Skeletal muscle cell (primary cell): ENCODE measurements at places on chromosomes 13 and 19.
A peak's percentile ranks its signal among the peaks of the same experiment; 100 is the strongest.

- no peak for DNase-seq
Measured at GRCh38 chr13:107339209-107339608, 771.3 kb upstream of the ARGLU1 start.

DNA sequence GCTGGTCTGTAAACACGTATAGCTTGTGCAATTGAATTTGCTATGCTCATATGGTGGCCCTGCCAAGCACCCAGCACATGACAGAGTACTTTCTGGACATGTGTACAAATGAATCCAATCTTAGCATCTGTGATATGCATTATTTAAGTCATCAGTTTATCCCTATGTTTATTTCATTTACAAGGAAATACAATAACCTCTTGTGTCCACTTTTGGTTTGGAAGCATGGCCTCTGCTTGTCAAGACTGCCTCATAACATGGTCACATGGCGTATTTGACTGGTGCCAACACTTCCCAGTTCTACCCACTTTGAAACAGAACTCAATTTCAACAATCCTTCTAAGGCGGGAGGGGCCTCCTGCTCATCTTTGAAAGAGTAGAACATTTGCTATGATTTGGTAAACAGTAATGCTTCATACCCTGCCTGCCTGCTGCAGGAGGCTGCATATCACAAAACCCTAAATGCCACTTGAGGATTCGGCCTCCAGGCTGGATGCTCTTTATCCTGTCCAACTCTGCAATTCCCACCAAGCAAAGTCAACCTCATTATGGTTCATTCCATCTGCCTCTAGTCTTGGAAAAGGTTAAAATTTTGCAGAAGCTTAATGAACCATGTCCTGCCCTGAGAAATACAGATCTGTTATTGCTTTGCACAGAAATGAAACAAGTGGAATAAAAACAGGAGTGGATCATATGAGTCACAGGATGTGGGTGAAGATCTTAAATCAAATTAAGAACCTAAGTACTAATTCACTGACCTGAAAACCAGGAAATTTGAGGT, 151.3 kb downstream of the CYSLTR2 start:
- no peak for DNase-seq

GRCh38 chr13:99124794-99125316, 75.8 kb upstream of the UBAC2 start:
- DNase-seq = peak; percentile 43

GRCh38 chr13:112983428-112984196, 14.6 kb downstream of the MCF2L start:
- no peak for DNase-seq

DNA sequence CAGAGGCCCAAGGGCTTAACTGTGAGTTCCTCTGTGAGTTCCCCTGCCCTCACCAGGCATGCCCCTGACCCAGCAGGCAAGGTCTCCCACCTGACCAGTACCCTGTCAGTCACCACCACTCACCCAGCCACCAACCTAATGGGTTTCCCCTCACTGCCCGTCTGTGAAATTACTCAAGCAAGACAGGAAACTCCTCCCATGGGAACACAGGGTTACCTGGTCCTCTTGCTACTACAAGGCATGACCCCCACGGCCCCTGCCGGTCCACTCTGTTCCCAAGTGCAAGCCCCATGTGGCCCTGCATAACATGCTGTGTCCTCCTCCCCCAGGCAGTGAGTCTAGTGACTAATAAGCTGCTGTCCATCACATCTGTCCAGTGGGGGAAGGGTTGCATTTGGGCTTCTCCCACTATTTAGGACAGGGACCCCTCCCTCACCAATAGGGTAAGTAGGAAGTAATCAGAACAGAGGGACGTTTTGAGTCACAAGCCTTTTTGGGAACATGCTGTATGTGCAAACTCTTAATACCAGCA, 8.0 kb upstream of the DHRS12 start:
- DNase-seq = no peak

DNA sequence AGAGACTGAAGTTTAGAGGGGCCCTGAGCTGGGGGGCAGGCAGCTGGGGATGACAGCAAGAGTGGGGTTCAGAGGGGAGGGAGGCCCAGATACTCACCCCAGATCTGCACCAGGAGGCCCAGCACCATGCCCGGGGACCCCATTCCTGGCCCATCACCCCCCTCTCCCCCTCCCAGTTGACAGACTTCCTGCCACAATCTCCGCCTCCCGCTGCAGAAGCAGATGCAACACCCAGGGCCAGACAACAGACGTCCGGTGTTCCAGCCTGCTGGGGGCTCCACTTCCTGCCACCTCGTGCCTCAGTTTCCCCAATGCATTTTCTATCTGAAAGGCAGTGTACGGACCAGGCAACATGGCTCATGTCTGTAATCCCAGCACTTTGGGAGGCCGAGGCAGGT, at the start of gene TMIGD2:
Gene TMIGD2, minus strand, starts transcription at position 147 of the 398 bp plus-strand sequence. Its CDS starts 4 bp downstream, at position 143.
- DNase-seq = no peak

DNA sequence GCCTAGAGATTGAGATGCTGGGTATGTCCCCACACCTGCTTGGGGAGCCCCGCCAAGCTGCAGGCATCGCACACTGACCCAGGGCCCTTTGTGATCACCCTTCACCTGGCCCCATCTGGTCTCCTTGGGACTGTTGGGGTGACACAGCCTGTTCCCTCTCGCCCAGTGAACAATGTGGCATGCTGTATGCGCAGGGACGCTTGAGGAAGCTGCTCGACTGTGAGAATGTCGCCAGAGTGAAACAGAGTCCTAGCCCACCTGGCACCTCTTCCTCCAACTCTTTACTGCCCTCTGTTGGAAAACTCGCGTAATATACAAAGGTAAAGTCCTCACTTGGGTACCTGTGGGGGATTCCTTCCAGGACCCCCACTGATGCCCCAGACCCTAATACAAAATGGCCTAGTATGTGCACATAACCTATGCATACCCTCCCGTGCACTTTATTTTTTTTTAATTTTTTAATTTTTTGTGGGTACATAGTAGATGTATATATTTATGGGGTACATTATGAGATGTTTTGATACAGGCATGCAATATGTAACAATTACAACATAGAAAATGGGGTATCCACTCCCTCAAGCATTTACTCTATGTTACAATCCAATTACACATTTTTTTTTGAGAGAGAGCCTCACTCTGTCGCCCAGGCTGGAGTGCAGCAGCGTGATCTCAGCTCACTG, 9.0 kb downstream of the BLOC1S3 start:
- DNase-seq = no peak

- DNase-seq = no peak
Measured at GRCh38 chr13:110403721-110404120, 96.6 kb downstream of the COL4A2 start.

DNA sequence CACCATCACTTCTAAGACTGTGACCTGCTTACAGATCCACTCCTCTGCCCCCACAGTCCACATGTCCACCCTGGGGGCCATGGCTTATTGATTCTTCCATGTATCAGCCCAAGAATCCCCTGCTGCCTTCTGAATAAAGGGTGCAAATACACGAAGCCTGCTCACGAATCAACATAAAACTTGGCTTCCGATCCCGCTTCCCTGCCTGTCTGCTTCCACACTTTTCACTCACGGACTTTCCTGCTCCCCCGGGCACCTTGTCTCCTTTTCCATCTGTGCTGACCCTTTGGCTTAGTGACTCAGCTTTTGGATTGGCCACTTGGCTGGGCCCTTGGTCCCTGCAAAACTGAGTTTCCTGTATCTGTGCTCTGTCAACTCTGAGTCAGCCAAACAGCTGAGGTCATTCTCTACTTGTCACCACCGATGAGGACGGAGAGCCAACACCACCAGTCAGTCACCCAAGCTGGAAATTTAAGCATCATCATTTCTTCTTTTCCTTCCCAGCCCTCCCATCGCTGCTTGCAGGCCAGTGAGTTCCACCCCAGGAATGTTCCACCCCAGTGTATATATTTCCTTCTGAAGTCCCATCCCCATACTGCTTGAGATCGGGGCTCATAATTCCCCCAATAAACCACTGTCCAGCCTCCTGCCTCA, 11.4 kb upstream of the USP12 start:
- DNase-seq = peak; percentile 78

- no peak for DNase-seq
Measured at GRCh38 chr19:2706251-2706650, 3.8 kb upstream of the GNG7 start.

DNA sequence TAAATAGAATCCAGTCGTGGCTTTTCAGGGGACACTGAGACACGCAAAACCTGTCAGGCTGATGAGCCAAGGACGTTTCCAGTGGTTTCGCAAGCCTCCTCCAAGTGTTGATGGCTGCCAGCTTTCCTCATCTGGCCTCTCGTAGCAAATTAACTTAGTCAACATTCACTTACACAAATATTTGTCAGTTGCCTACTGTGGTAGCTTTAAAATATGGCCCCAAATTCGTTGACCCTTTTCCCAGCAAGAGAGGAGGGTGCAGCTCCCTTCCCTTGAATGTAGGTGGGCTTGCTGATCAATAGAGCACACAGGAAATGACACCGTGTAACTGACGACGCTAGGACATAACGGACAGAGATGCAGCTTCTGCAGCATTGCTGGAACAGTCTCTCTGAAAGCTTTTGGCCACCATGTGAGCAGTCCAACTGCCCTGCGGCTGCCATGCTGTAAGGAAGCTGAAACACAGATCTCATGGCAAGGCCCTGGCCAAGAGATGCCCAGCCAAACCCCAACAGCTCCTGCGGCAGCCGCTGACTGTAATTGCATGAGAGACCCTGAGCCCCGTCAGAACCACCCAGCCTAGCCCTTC, 5.5 kb upstream of the RANBP3 start:
- no peak for DNase-seq
